ENCODE measurements at places on chromosomes 4 and X.
A peak's percentile ranks its signal among the peaks of the same experiment; 100 is the strongest.

- peak; percentile 13 for DNase-seq
Observed at GRCh38 chr4:11428231-11428898, at the start of gene HS3ST1. TSS of gene HS3ST1 (minus strand) at chr4:11428894. CDS start at chr4:11400005, 28,889 bp downstream.

DNA sequence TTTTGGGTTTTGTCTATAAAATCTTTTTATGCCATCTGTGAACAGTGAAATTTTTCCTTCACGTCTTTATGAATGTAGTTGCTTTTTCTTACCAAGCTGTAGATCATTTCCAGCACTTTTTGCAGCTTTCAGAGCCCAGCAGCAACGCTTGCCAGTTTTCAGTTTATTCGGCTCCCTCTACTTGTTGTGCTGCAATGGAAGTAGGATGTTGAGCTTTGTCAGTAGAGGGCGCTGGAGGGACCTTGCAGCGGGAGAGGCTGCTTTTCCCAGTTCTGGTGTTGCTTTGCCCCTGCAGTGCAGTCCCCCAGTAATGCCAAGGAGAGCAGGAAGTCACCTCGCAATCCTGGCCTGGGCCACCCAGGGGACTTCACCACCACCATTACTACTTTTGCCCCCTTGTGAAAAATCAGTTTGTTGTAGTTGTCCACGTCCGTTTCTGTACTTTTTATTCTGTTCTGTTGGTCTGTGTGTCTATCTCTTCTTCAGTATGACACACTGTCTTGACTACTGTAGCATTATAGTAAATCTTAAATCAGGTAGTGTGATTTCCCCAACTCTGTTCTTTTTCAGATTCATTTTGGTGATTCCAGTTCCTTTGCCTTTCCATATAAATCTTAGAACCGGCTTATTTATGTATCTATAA, 21.8 kb downstream of the CMC4 start:
- peak; percentile 51 for DNase-seq

- DNase-seq = peak; percentile 90
Observed at GRCh38 chrX:107324493-107325310, 118.3 kb downstream of the DNAAF6 start.

- DNase-seq = no peak
Observed at GRCh38 chr4:118112117-118113046, 78.1 kb downstream of the NDST3 start.

DNA sequence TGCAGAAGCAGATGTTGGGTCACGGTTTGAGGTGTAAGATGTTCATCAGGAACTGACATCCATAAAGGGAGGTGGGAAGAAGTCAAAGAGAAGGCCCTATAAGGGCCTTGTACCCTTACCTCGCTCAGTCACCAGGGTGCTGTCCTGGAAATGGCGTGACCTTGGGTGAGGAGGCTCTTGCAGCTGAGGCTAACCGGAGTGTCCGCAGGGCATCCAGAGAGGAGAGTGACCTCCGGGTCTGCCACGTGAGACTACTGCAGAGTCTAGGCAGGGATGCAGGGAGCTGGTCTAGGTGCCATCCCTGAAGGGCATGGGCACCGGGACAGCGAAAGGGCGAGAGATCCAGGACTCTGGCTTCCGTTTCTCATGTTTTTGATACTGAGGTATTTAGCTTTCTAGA, 28.7 kb upstream of the IRAK1 start:
- DNase-seq = no peak

GRCh38 chrX:12325171-12325570, 186.9 kb downstream of the FRMPD4 start:
- no peak for DNase-seq

DNA sequence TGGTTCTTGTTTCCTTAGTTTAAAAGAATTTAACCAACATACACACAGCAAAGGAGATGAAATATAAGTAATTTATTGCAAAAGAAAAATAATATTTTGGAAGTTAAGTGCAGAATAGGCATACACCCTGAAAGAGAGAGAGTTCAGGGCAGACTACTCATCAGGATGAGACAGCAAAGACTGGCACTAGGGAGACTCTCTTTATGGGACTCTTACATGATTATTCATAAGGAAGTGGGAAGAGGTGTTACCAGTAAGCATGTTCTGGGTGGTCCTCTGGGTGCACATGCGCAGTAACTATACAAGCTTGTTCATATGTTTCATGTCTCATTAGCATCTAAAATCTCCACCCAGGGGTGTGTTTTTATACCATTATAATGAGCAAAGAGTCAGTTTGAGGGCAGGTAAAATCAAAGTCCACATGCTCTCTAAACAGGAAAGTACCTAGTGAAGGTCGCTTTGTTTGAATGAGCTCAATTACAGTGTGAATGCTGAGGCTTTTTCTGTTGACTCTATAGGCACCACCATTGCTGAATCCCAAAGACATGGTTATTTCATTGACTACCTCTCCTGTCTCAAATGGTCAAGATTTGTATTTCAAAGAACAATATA, 38.2 kb upstream of the PRDM5 start:
- no peak for DNase-seq

- DNase-seq = no peak
Observed at GRCh38 chr4:45475548-45475947, 648.3 kb downstream of the GABRG1 start.

DNA sequence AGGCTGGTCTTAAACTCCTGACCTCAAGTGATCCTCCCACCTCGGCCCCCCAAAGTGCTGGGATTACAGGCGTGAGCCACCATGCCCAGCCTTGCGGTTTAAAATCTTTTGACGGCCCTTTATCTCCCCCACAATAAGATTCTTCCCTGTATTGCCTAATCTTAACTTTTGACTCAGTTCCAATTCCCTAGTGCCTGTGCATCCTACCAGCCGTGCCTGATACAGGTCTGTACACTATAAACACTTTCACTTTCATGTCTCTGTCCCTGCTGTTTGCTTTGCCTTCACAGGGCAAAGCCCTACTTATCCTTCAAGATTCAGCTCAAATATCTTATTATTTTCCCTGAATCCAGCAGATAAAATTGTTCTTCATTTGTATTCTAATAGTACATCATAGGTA, 74.6 kb downstream of the WDR44 start:
- no peak for DNase-seq
